Panc1 (cell line): ENCODE measurements at places on chromosomes 2 and 18. TPM values are rescaled to one million over a fixed set of nuclear protein-coding genes. Genes with fewer than 3 reads are reported as not detected.
A peak's percentile ranks its signal among the peaks of the same experiment; 100 is the strongest.

SMYD5 gene
- 37.6 TPM for total RNA-seq

SERPINB13 gene
- not detected for total RNA-seq

TLX2 gene
- total RNA-seq = not detected

POU3F3 gene
- total RNA-seq = 0.36 TPM

HSPE1 gene
- 278 TPM for total RNA-seq

MC4R gene
- not detected for total RNA-seq

DNA sequence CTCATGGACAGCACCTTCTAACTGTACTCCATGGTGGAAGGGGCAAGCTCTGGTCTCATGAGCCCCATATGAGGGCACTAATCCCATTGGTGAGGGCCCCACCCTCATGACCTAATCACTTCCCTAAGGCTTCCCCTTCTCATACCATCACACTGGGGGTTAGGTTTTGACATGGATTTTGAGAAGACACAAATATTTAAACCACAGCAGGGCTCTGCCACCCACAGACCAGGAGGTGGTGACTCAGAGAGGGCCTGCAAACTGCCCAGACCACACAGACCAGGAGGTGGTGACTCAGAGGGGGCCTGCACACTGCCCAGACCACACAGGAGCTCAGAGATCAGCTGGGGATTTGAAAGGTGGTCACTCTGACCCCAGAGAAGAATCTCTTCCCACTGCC is 222.0 kb downstream of the KLHL29 start:
- H3K27ac ChIP-seq = no peak overlapping the region
- DNase-seq = no peak
- H3K27me3 ChIP-seq = no peaks in the 10 kb centered on the region
- no peaks in the 10 kb centered on the region for H3K36me3 ChIP-seq

DNA sequence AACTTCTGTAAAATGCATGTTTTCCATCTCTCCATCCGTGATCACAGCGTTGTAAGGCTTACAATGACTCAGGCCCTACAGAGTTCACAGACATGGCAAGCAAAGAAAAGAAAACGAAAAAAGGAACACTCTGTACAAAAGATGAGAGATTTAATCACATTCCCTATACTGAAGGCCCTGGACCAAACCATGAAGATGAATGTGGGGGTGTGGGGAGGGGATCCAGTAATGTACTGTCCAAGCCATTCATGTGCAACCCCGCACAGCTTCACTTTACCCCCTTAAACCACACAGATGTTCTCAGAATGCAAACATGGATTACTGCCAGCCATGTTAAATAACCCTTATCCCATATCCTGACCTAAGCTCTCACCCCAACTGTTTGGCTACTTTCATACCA is 391.1 kb downstream of the NCKAP5 start:
- no peaks in the 10 kb centered on the region for H3K4me1 ChIP-seq
- no peaks in the 10 kb centered on the region for H3K36me3 ChIP-seq
- H3K27ac ChIP-seq = no peak overlapping the region
- H3K4me3 ChIP-seq = no peak overlapping the region
- no peak for DNase-seq
- H3K27me3 ChIP-seq = no peaks in the 10 kb centered on the region

- DNase-seq = no peak
- no peak overlapping the region for H3K4me3 ChIP-seq
- H3K4me1 ChIP-seq = no peaks in the 10 kb centered on the region
- H3K36me3 ChIP-seq = no peaks in the 10 kb centered on the region
- H3K27ac ChIP-seq = no peak overlapping the region
These were observed 176.0 kb upstream of the COL3A1 start for GRCh38 chr2:188798159-188798558.

GRCh38 chr18:32469691-32470459 is 807 bp downstream of the GAREM1 start:
- H3K27ac ChIP-seq = 0 out of 2 replicates have a peak overlapping the region, but pooled peaks have one; percentile 17
- peaks cover 8% of the 10 kb centered on the region for H3K4me1 ChIP-seq
- no peaks in the 10 kb centered on the region for H3K36me3 ChIP-seq
- DNase-seq = no peak
- H3K27me3 ChIP-seq = no peaks in the 10 kb centered on the region

DNA sequence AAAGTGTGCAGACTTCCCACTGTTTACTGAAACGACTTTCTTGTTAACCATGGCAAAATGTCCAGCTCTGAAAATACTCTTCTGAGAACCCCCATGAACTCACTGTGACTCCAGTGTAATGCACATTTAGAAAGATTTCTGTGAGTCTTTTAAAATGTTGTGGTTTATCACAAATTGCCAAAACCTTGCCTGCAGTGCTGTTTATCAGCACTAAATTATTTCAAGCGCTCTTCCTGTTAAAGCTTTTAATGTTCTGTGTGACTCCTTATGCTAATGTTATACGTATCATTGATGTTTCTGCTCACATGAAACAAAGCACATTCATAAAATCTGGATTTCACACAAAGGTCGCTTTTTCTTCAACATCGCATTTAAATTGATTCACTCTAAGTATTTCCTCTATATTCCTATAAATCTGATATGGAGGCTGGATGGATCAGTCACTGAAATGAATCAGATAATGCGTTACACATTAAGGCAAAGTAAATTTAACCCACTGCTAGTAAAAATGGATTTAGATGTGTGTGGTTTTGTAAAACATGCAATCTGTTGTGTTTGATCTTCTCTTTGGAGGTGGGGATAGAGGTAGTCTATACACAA is 521.2 kb downstream of the NYAP2 start:
- no peak overlapping the region for H3K4me3 ChIP-seq
- DNase-seq = no peak
- H3K27ac ChIP-seq = no peak overlapping the region
- H3K27me3 ChIP-seq = no peaks in the 10 kb centered on the region
- H3K4me1 ChIP-seq = no peaks in the 10 kb centered on the region

GRCh38 chr2:217797165-217797564 is 205.6 kb downstream of the TNS1 start:
- no peaks in the 10 kb centered on the region for H3K27me3 ChIP-seq
- H3K4me3 ChIP-seq = no peak overlapping the region
- H3K36me3 ChIP-seq = no peaks in the 10 kb centered on the region
- no peak for DNase-seq

DNA sequence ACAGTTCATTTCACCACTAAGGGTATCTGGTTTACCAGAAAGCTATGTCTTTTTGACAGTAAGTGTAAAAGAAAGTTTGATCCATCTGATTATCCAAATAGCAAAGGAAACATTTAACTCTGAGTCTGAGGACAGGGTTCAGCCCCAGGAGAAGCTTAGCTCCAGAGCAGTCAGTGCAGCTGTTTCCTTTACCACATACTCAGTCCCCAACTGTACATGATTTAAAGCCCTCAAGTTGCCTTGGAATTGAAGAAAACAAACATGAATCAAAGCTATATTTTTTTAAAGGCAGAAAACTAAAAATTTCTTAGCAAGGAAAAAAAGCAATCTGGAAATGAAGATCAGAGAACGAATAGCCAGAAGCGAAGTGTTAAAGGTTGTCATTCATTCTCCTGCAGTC is 746.0 kb downstream of the METTL4 start:
- H3K27me3 ChIP-seq = no peaks in the 10 kb centered on the region
- no peak for DNase-seq
- no peak overlapping the region for H3K4me3 ChIP-seq
- no peaks in the 10 kb centered on the region for H3K4me1 ChIP-seq
- no peaks in the 10 kb centered on the region for H3K36me3 ChIP-seq

DNA sequence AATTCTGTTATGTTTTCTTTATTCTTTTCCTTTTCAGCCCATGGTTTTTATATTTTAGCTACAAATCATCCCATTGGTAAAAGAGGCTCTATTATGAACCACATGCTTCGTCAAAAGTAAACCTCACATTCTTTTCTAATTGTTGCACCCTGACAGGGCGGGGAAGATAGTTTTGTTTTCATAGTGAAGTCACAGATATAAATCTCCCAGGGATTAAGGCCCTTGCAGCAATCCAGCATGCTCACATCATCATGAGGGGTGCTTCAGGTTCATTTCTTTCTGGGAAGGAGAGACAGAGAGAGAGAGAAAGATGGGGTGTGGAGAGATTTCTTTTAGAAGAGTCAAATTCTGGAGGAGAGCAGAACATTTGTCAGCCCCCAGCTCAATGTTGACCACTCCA is 124.5 kb upstream of the CDC42EP3 start:
- H3K4me3 ChIP-seq = no peak overlapping the region
- H3K27ac ChIP-seq = no peak overlapping the region
- H3K27me3 ChIP-seq = no peaks in the 10 kb centered on the region
- DNase-seq = no peak

GRCh38 chr2:20677301-20678085 is 10.5 kb downstream of the GDF7 start:
- H3K4me3 ChIP-seq = no peak overlapping the region
- H3K27me3 ChIP-seq = no peaks in the 10 kb centered on the region
- no peaks in the 10 kb centered on the region for H3K4me1 ChIP-seq
